ENCODE measurements at places on chromosomes 11 and 22. TPM values are rescaled to one million over a fixed set of nuclear protein-coding genes. Genes with fewer than 3 reads are reported as not detected.

DNA sequence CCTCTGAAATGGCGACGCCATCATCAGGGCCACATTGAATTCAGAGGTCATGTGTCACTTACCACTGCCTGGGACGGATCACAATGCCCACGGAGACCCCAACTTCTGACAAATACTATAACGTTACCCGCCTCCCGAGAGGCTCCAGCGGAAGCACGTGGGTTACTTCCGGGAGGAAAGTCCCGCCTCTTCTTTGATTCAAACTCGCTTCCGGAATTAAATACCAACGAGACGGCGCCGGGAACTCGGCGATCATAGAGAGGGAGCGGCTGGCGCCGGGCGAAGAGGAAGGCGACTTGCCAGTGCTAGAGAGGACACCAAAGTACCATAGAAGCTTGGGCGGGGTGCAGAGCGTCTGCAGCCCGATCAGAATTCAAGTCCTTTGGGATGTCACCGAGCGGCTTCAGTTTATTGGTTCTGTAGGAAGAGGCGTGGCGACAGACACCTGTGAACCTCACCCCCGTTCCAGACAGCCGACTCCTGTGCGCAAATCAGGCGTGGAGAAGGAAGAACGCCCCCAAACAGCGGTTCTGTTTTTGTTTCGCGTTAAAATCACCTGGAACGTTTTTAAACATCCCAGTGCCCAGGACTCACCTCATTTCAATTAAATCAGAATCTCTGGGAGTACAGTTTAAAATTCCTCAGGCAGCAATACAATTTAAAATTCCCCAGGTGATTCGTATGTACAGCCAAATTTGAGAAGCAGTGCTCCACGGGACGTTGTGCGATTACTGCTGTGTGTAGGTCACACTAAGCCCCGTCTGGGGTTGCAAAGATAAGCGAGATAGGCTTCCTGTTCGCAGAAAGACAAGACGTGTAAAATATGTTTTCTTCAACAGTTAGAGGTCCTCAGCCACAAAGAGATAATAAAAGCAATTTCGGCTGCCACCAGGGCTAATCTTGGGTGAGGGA, at the start of gene TIMM10:
TIMM10 (minus strand) TSS at position 159 of the 912 bp plus-strand sequence. CDS start 565 bp downstream, outside the sequence.
- peaks cover 22% of the 10 kb centered on the region for H3K36me3 ChIP-seq
- peak; percentile 93 for DNase-seq

DNA sequence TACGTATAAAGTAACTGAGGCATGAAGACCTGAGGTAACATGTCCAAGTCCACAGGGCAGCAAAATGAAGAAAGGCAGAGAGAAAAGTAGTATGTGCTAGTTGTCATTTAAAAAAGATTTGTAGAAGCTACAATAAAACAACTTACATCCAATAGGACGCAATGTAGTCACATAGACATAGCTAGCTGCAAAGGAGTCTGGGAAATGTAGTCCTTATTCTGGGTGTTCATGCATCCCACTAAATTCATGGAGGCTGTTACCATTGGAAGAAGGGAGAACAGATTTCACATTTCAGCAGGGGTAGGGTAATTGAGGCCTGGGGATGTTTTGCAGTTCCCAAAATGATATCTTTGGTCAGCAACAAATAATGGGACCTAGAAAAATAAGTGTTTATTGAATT, 571.4 kb downstream of the MIAT start:
- no peaks in the 10 kb centered on the region for H3K36me3 ChIP-seq
- DNase-seq = no peak
- no peak overlapping the region for H3K4me3 ChIP-seq
- H3K4me1 ChIP-seq = no peaks in the 10 kb centered on the region
- no peak overlapping the region for H3K27ac ChIP-seq

DNA sequence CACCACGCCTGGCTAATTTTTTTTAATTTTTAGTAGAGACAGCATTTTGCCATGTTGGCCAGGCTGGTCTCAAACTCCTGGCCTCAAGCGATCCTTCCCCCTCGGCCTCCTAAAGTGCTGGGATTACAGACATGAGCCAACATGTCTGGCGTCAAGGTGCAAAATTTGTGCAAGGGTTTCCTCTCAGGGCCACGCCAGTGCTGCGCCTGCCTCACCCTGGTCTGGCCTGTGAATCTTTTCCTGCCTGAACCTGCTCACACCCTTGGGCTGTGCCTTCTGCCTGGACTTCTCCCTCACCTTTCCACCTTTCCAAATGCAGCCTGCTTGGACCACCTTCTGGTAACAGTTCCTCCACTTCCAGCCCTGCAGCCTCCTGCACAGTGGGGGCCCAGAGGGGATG, 43.4 kb downstream of the MCM5 start:
- H3K4me3 ChIP-seq = no peak overlapping the region
- peaks cover 11% of the 10 kb centered on the region for H3K36me3 ChIP-seq
- no peak for DNase-seq
- no peaks in the 10 kb centered on the region for H3K27me3 ChIP-seq
- peaks cover 2% of the 10 kb centered on the region for H3K4me1 ChIP-seq
- H3K27ac ChIP-seq = no peak overlapping the region

DNA sequence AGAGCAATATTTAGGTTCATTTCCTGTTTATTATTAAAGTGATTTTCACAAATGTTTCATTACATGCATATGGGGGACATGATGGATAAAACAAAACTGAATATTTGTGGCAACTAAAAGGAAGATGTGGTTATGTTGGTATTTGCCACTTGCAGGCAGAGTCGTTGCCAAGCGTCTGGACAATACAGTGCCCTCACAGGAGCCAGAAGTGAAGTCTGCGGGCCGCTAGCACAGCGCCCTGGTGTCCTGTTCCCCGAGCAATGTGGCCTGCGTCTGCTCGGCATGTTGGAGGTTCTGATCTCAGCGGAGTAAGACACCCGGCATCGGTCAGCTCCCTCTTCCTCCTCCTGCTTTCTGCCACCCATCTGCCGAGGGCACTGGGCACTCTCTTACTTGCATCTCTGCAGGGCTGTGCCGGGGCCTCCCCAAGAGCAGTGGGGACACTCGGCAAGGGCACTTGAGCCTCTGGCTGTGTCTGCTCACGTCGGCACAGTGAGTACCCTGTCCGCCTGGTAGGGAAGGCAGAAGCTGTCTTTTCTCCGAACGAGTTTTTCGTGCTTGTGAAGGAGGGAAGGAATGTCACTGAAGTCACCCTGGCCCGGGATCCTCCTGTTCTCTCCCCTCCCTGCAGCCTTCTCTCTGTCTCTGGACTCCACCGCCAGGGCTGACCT, 10.5 kb upstream of the TTLL12 start:
- no peaks in the 10 kb centered on the region for H3K36me3 ChIP-seq
- peaks cover 2% of the 10 kb centered on the region for H3K27me3 ChIP-seq
- H3K27ac ChIP-seq = no peak overlapping the region
- H3K4me3 ChIP-seq = no peak overlapping the region
- H3K4me1 ChIP-seq = no peaks in the 10 kb centered on the region

DNA sequence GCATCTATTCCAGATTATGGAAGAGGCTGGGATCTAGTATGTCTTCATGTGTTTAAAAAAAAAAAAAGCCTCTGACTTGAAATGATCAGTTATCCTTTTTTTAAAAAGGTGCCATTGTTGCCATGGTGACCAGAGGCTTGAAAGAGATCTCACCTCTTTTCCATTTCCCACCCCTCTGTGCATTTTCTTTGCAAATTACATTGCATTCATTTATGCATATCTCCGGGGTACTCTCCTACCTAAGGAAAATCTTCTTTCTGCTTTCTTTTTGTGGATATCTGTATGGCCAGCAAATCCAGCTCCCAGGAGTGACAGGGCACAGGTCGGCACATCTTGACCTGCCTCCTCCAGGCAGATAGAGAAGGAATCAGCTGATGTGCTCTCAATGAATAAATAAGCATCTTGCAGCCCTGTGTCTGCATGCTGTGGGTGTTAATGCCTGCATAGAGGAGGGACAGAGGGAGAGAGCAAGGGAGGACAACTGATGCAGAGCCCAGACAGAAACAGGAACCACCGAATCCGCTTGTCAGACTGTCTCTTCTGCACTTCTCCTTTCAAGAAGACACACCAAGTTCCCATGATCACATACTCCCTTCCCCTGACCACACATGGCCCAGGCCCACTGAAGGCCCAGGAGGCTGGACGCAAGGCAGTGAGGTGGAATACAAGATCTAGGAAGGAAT, 50.9 kb downstream of the CWC15 start:
- H3K4me1 ChIP-seq = peaks cover 23% of the 10 kb centered on the region
- H3K4me3 ChIP-seq = no peak overlapping the region
- DNase-seq = no peak
- H3K27me3 ChIP-seq = no peaks in the 10 kb centered on the region

- no peaks in the 10 kb centered on the region for H3K36me3 ChIP-seq
- no peak overlapping the region for H3K4me3 ChIP-seq
- H3K27ac ChIP-seq = no peak overlapping the region
- no peaks in the 10 kb centered on the region for H3K4me1 ChIP-seq
- H3K27me3 ChIP-seq = peaks cover 37% of the 10 kb centered on the region
Measured at GRCh38 chr11:71302911-71303310, 50.5 kb upstream of the SHANK2 start.

The CD3G gene
- total RNA-seq = 133 TPM

The OR51B2 gene
- not detected for total RNA-seq

DNA sequence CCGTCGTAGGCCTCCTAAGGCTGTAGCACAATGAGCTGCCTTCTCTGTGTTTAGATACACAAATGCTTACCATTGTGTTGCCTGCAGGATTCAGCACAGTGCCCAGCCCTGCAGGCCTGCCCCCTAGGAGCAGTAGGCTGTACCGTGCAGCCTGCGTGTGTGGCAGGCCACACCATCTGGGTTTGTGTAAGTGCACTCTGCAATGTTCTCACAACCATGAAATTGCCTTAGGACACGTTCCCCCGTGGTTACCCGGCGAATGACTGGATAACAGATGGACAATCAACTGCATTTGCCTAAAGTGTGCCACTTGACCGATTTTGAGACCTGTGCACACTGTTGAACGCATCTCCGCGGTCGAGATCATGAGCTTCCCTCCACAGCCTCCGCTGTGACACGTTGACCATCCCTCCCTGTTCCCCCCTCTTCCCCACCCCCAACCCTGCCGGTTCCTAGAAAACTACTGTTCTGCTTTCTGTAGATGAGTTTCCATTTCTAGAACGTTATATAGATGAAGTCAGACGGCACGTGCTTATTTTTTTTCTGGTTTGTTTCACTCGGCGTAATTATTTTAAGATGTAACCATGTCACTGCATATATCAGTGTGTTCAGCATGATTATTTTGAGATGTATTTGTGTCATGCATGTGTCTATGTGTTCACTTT, 22.2 kb upstream of the CTSD start:
- no peaks in the 10 kb centered on the region for H3K4me1 ChIP-seq
- H3K27me3 ChIP-seq = no peaks in the 10 kb centered on the region
- H3K4me3 ChIP-seq = no peak overlapping the region
- no peaks in the 10 kb centered on the region for H3K36me3 ChIP-seq

The CCDC73 gene
- 0.20 TPM for total RNA-seq

DNA sequence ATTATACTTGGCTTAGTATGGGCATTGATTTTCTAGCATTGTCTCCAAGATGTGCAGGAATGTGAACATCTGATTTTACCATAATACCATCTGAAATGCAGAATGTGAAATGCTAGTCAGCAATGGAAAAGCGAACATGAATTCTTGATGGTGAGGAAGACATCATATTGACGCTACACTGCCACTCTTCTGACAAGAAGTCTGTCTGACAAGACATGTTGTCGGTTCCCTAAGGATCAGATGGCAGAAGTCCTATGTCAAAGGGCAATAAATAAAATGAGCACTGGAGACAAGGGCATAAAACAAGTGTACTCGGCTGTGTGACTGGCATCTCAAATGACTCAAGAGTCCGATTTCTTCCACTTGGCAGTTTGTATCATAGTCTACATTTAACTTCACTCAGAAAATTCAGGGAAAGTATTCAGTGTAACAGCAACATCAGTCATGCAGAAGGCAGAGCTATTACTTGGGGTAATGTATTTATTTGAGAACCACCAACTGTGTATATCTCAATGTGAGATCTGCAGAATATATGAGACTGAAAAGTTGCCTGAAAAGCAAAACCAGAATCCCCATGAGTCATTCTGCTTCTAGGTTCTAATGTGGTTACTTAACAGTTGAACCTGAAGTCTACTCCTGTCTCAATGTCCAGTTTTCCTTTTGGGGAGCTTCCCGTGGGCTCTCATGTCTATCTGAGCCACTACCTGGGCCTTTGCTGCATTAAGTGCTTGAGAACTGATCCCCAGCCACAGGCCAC, 51.5 kb downstream of the SLC17A6 start:
- H3K27me3 ChIP-seq = peaks cover 17% of the 10 kb centered on the region
- no peaks in the 10 kb centered on the region for H3K36me3 ChIP-seq
- no peak overlapping the region for H3K4me3 ChIP-seq

The PTPN5 gene
- not detected for total RNA-seq

GRCh38 chr11:35105319-35106079, 33.5 kb upstream of the CD44 start:
- H3K4me3 ChIP-seq = no peak overlapping the region
- H3K27me3 ChIP-seq = no peaks in the 10 kb centered on the region
- H3K36me3 ChIP-seq = peaks cover 6% of the 10 kb centered on the region

The PIWIL4 gene
- total RNA-seq = 0.16 TPM

GRCh38 chr11:105862736-105863367, 159.2 kb downstream of the MSANTD4 start:
- no peak overlapping the region for H3K4me3 ChIP-seq
- DNase-seq = no peak
- H3K4me1 ChIP-seq = no peaks in the 10 kb centered on the region
- no peak overlapping the region for H3K27ac ChIP-seq
- H3K27me3 ChIP-seq = peaks cover 13% of the 10 kb centered on the region

The PLA2G6 gene
- total RNA-seq = 32.2 TPM

The ANO9 gene
- 22.2 TPM for total RNA-seq

The ADAMTS8 gene
- not detected for total RNA-seq

The NLRP14 gene
- total RNA-seq = not detected

DNA sequence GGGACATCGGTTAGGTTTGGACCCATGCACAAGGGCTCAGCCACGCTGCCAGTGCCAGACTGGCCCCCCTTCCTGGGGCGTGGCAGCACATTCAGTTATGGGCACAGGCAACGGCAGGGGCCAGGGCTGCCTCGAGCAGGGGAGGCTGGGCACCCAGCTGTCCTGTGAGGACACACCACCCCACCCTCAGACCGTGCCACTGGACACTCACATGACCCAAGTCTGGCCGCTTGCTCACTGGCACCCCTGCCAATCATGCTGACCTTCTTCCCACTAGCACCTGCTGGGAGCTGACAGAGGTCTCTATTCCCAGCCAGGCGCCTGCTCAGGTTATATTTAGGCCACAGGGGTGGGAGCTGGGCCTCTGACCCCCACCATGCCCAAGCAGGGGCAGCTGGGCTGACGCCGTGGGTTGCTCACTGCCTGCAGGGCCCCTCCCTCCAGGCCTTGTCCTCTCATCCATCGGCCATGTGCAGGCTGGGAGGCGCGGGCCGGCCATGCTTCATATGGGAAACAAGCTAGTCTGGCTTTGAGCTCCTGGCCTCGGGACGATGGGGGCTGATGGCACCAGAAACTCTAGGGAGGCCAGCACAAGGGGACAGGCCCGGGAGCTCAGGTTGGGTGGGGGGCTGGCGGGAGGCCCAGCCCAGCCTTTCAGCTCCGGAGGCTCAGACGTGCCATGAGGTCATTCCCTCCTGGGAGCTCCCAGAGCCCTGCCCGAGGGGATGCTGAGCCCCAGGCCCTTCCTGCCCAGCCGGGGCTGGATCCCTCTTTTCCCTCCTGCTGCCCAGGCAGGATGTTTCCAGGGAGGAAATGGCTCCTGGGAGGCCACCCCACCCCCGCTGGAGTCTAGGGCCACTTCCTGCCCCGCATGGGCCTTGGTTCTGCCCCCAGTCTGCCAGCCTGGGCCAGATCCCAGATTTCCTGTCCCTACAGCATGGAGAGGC, 15.2 kb upstream of the TBX1 start:
- H3K4me3 ChIP-seq = no peak overlapping the region
- no peaks in the 10 kb centered on the region for H3K36me3 ChIP-seq
- no peaks in the 10 kb centered on the region for H3K27me3 ChIP-seq
- H3K4me1 ChIP-seq = no peaks in the 10 kb centered on the region
- H3K27ac ChIP-seq = no peak overlapping the region

GRCh38 chr11:103035791-103036434, 56.0 kb downstream of the DCUN1D5 start:
- H3K4me3 ChIP-seq = no peak overlapping the region
- H3K27ac ChIP-seq = peak overlapping the region; percentile 89
- H3K27me3 ChIP-seq = peaks cover 6% of the 10 kb centered on the region
- peak; percentile 36 for DNase-seq
- peaks cover 3% of the 10 kb centered on the region for H3K36me3 ChIP-seq
- peaks cover 21% of the 10 kb centered on the region for H3K4me1 ChIP-seq
